ENCODE measurements at places on chromosomes 3 and 15.

GRCh38 chr15:70240082-70240481 is 142.4 kb upstream of the TLE3 start:
- no peak overlapping the region for H3K4me3 ChIP-seq
- H3K36me3 ChIP-seq, result no peaks in the 10 kb centered on the region
- no peak for DNase-seq
- no peaks in the 10 kb centered on the region for H3K27me3 ChIP-seq

GRCh38 chr3:111967651-111968274 is 11.1 kb upstream of the ABHD10 start:
- no peaks in the 10 kb centered on the region for H3K36me3 ChIP-seq
- no peak overlapping the region for H3K27ac ChIP-seq
- no peaks in the 10 kb centered on the region for H3K4me1 ChIP-seq
- no peaks in the 10 kb centered on the region for H3K27me3 ChIP-seq
- DNase-seq, result peak; percentile 85
- H3K4me3 ChIP-seq, result no peak overlapping the region

DNA sequence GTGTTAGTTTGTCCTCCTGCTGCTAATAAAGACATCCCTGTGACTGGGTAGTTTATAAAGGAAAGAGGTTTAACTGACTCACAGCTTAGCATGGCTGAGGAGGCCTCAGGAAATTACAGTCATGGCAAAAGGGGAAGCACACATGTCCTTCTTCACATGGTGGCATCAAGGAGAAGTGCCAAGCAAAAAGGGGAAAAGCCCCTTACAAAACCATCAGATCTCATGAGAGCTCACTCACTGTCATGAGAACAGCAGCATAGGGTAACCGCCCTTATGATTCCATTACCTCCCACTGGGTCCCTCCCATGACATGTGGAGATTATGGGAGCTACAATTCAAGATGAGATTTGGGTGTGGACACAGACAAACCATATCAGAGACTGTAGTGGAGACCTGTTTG is 27.0 kb downstream of the TM2D3 start:
- H3K36me3 ChIP-seq, result no peaks in the 10 kb centered on the region
- no peaks in the 10 kb centered on the region for H3K4me1 ChIP-seq
- no peak overlapping the region for H3K4me3 ChIP-seq
- H3K27ac ChIP-seq, result no peak overlapping the region

DNA sequence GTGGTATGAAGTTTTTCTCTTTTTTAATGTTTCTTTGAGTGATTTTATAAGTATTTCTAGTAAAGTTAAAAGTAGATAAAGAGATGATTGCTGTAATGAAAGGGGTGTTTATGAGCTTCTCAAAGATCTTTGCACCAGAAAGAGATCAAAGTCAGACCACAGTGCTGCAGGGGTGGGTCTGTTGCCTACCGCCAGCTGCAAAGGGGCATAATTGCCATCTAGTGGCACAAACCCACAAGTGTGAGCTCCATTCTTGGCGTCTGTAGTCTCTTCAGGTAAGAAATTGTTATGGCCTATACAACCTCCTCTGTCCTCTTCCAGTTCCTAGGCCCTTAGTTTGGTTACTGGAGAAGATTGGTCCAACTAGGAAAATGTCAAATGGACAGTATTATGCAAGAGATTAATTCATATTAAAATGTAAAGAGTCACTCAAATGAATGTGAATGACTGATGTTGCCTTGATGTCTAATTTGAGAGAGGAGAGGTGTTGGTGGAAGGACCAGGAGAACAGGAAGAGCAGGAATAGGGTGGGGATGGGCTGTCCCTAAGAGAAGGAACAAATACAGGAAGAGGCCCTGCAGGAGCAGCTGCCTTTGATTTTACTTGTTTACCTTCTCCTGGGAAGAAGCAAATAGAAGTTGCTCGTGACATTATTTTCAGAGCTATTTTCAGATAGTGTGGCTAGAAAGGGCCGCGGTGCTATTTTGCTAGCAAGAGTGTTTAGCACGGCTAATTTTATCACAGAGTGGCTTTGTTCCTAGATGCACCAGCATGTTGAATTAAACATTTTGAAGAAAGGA is 53.0 kb upstream of the GSK3B start:
- no peaks in the 10 kb centered on the region for H3K27me3 ChIP-seq
- no peaks in the 10 kb centered on the region for H3K36me3 ChIP-seq
- no peak overlapping the region for H3K4me3 ChIP-seq
- peak; percentile 58 for DNase-seq

- no peak overlapping the region for H3K4me3 ChIP-seq
- no peak overlapping the region for H3K27ac ChIP-seq
- no peaks in the 10 kb centered on the region for H3K27me3 ChIP-seq
- DNase-seq, result no peak
- H3K36me3 ChIP-seq, result no peaks in the 10 kb centered on the region
Measured at GRCh38 chr3:32352563-32352962, 39.1 kb upstream of the CMTM7 start.

- no peaks in the 10 kb centered on the region for H3K27me3 ChIP-seq
- H3K4me1 ChIP-seq, result no peaks in the 10 kb centered on the region
- H3K27ac ChIP-seq, result no peak overlapping the region
- no peak for DNase-seq
- no peak overlapping the region for H3K4me3 ChIP-seq
- H3K36me3 ChIP-seq, result no peaks in the 10 kb centered on the region
Measured at GRCh38 chr15:101308604-101309435, 13.8 kb upstream of the SNRPA1 start.

DNA sequence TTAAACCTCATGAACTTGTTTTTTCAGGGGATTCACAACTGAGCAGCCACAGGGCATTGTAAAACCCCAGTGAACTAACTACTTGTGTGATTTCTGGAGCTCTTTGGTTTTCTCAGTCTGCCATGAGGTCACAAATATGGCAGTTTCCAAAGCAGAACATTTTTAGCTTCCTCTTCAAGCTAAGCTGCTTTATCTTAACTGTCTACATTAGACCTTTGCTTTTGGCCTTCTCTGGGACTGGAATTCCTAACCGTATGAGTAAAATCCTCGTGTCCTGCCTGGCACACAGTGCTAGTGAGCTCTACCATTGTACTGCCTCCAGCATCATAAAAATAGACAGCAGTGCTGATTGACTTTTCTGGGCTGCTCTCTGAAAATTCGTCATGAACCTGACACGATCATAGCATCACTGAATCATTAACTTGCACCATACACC is 22.1 kb downstream of the CDIN1 start:
- no peak overlapping the region for H3K4me3 ChIP-seq
- no peak overlapping the region for H3K27ac ChIP-seq
- no peak for DNase-seq
- no peaks in the 10 kb centered on the region for H3K27me3 ChIP-seq
- H3K4me1 ChIP-seq, result no peaks in the 10 kb centered on the region
- no peaks in the 10 kb centered on the region for H3K36me3 ChIP-seq

- no peak overlapping the region for H3K27ac ChIP-seq
- DNase-seq, result no peak
- no peak overlapping the region for H3K4me3 ChIP-seq
- H3K27me3 ChIP-seq, result no peaks in the 10 kb centered on the region
- peaks cover 7% of the 10 kb centered on the region for H3K4me1 ChIP-seq
- no peaks in the 10 kb centered on the region for H3K36me3 ChIP-seq
Measured at GRCh38 chr15:60801395-60801794, 322.5 kb upstream of the ICE2 start.

- H3K27ac ChIP-seq, result no peak overlapping the region
- no peak for DNase-seq
- no peaks in the 10 kb centered on the region for H3K27me3 ChIP-seq
- H3K4me1 ChIP-seq, result no peaks in the 10 kb centered on the region
- H3K36me3 ChIP-seq, result no peaks in the 10 kb centered on the region
- H3K4me3 ChIP-seq, result no peak overlapping the region
Measured at GRCh38 chr3:129077222-129077621, 16.6 kb downstream of the GP9 start.

DNA sequence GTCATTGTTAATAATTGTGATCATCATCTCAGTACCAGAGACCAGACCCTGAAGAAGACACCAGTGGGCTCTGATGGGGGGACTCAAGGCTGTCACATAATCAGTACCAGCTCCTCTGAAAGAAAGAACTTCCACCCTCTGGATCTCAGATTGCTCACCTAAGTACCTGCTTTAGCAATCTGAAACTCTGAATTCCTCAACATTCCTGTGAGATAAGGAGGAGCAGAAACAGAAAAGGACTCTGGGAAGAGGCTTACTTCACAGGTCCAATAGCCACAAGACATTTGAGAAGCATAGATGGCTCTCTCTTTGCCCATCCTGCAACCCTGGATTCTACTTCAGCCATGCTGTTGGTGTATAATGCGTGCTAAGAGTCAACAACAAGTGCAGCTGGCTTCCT is 44.0 kb upstream of the OXTR start:
- H3K36me3 ChIP-seq, result no peaks in the 10 kb centered on the region
- H3K27ac ChIP-seq, result no peak overlapping the region
- no peaks in the 10 kb centered on the region for H3K27me3 ChIP-seq

- H3K4me3 ChIP-seq, result no peak overlapping the region
- no peaks in the 10 kb centered on the region for H3K27me3 ChIP-seq
- DNase-seq, result peak; percentile 39
- H3K27ac ChIP-seq, result no peak overlapping the region
- H3K36me3 ChIP-seq, result no peaks in the 10 kb centered on the region
Measured at GRCh38 chr15:91885714-91886270, 32.3 kb downstream of the SLCO3A1 start.

- no peaks in the 10 kb centered on the region for H3K36me3 ChIP-seq
- H3K4me1 ChIP-seq, result no peaks in the 10 kb centered on the region
- no peak for DNase-seq
- H3K27ac ChIP-seq, result no peak overlapping the region
- no peak overlapping the region for H3K4me3 ChIP-seq
Measured at GRCh38 chr15:49435174-49435573, 12.1 kb downstream of the FGF7 start.

- H3K4me3 ChIP-seq, result no peak overlapping the region
- no peak for DNase-seq
- no peaks in the 10 kb centered on the region for H3K27me3 ChIP-seq
- no peak overlapping the region for H3K27ac ChIP-seq
Measured at GRCh38 chr15:67049351-67050044, 15.9 kb upstream of the SMAD3 start.

- no peaks in the 10 kb centered on the region for H3K27me3 ChIP-seq
- no peak overlapping the region for H3K27ac ChIP-seq
- H3K4me1 ChIP-seq, result no peaks in the 10 kb centered on the region
- H3K4me3 ChIP-seq, result no peak overlapping the region
- no peaks in the 10 kb centered on the region for H3K36me3 ChIP-seq
Measured at GRCh38 chr3:118760585-118761290, 273.9 kb downstream of the IGSF11 start.

GRCh38 chr3:45426161-45426560 is 37.8 kb downstream of the LARS2 start:
- no peak overlapping the region for H3K27ac ChIP-seq
- H3K4me1 ChIP-seq, result no peaks in the 10 kb centered on the region
- H3K36me3 ChIP-seq, result no peaks in the 10 kb centered on the region
- peak; percentile 86 for DNase-seq
- H3K4me3 ChIP-seq, result no peak overlapping the region
- H3K27me3 ChIP-seq, result no peaks in the 10 kb centered on the region

DNA sequence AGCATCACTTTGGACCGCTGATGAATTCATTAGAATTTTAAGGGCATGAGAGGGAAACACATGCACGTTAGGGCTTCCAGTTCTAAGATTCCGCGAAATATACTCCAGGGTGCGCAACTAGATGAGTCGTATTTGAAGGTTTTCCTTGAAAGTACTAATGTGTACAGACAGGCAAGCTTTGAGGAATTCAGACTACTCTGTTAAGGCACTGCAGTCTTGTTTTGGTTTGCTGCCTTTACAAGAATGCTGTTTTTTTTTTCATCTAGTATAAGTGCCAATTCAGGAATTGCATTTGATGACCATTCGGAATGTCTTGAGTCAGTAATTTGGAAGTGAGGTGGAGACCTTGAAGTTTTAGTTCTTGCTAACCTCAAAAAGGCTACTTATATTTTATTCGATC is 19.1 kb downstream of the TRNT1 start:
- no peaks in the 10 kb centered on the region for H3K4me1 ChIP-seq
- H3K4me3 ChIP-seq, result no peak overlapping the region
- no peak for DNase-seq
- no peak overlapping the region for H3K27ac ChIP-seq

GRCh38 chr15:89077750-89078149 is 10.5 kb upstream of the ABHD2 start:
- no peaks in the 10 kb centered on the region for H3K27me3 ChIP-seq
- no peak overlapping the region for H3K27ac ChIP-seq
- peaks cover 6% of the 10 kb centered on the region for H3K4me1 ChIP-seq

- H3K27me3 ChIP-seq, result no peaks in the 10 kb centered on the region
Measured at GRCh38 chr3:79369306-79369705, 398.5 kb downstream of the ROBO1 start.

GRCh38 chr15:23073890-23074646 is 34.7 kb upstream of the TUBGCP5 start:
- no peaks in the 10 kb centered on the region for H3K36me3 ChIP-seq
- no peak overlapping the region for H3K27ac ChIP-seq
- H3K27me3 ChIP-seq, result no peaks in the 10 kb centered on the region

- H3K27me3 ChIP-seq, result no peaks in the 10 kb centered on the region
- no peak overlapping the region for H3K4me3 ChIP-seq
- no peaks in the 10 kb centered on the region for H3K4me1 ChIP-seq
- no peak overlapping the region for H3K27ac ChIP-seq
- no peak for DNase-seq
- no peaks in the 10 kb centered on the region for H3K36me3 ChIP-seq
Measured at GRCh38 chr3:6928064-6928463, 67.1 kb downstream of the GRM7 start.

- no peak overlapping the region for H3K4me3 ChIP-seq
- H3K27ac ChIP-seq, result no peak overlapping the region
- no peak for DNase-seq
Measured at GRCh38 chr15:74032046-74032445, 37.5 kb downstream of the PML start.

GRCh38 chr15:75733761-75734651 is 21.4 kb upstream of the CSPG4 start:
- DNase-seq, result no peak
- no peaks in the 10 kb centered on the region for H3K27me3 ChIP-seq
- no peaks in the 10 kb centered on the region for H3K4me1 ChIP-seq

- H3K4me3 ChIP-seq, result no peak overlapping the region
- H3K27me3 ChIP-seq, result no peaks in the 10 kb centered on the region
- DNase-seq, result no peak
- no peak overlapping the region for H3K27ac ChIP-seq
- no peaks in the 10 kb centered on the region for H3K4me1 ChIP-seq
Measured at GRCh38 chr15:69677403-69677802, 224.8 kb downstream of the RPLP1 start.

DNA sequence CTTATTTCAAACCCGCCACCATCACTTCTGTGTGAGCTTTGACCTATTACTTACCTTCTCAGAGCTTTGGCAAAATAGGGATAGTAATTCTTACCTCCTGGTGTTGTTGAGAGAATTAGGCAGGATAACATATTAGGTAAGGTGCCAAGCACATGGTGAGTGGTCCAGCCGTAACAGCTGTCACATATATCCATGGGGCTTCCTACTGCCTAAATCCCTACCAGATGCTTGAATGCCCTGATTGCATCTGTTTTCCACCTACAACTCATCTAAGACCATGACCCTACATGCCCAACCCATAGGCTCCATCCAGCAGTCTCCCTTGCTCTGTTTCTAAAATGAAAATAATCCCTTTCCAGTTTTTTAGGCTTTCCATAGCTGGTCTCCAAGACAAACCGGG is 162.3 kb upstream of the NR2E3 start:
- no peak overlapping the region for H3K4me3 ChIP-seq
- H3K36me3 ChIP-seq, result no peaks in the 10 kb centered on the region
- H3K4me1 ChIP-seq, result peaks cover 2% of the 10 kb centered on the region
- H3K27me3 ChIP-seq, result no peaks in the 10 kb centered on the region
- no peak overlapping the region for H3K27ac ChIP-seq
- no peak for DNase-seq
